Tongue (tissue), 3 donors: ENCODE measurements at places on chromosomes 3 and 15. TPM values are rescaled to one million over a fixed set of nuclear protein-coding genes. Genes with fewer than 3 reads are reported as not detected.

ERC2 gene
- total RNA-seq: 3.4 TPM

PPIP5K1 gene
- 15.5 TPM for total RNA-seq

ZNF774 gene
- 4.9 TPM for total RNA-seq

SAMD7 gene
- not detected for total RNA-seq

MINAR1 gene
- total RNA-seq: 0.82 TPM

ARL14 gene
- not detected for total RNA-seq

HES1 gene
- total RNA-seq: 61.9 TPM

PTH1R gene
- 6.5 TPM for total RNA-seq

BOC gene
- total RNA-seq: 95.9 TPM

MFGE8 gene
- total RNA-seq: 53.5 TPM

LSAMP gene
- 7.7 TPM for total RNA-seq

SMAD6 gene
- 9.0 TPM for total RNA-seq

TGM5 gene
- 6.8 TPM for total RNA-seq

ERICH6 gene
- not detected for total RNA-seq

INSYN1 gene
- 14.8 TPM for total RNA-seq

CHRM5 gene
- total RNA-seq: not detected

VIPR1 gene
- total RNA-seq: 18.7 TPM

KCNMB2 gene
- 6.2 TPM for total RNA-seq

SEMA3F gene
- total RNA-seq: 43.3 TPM

GPR160 gene
- 1.3 TPM for total RNA-seq

UROC1 gene
- total RNA-seq: not detected

HIGD2B gene
- not detected for total RNA-seq

TLR9 gene
- total RNA-seq: not detected

SH2D7 gene
- total RNA-seq: not detected

FETUB gene
- total RNA-seq: not detected

ST3GAL6 gene
- total RNA-seq: 11.6 TPM

CIP2A gene
- total RNA-seq: 17.5 TPM

SLC28A2 gene
- total RNA-seq: 0.10 TPM

PLA2G4E gene
- 1.9 TPM for total RNA-seq

LNP1 gene
- 6.3 TPM for total RNA-seq

CRABP1 gene
- 21.6 TPM for total RNA-seq

GOLGA6L4 gene
- 2.6 TPM for total RNA-seq

NPHP3 gene
- total RNA-seq: 36.7 TPM

KPNA4 gene
- total RNA-seq: 35.1 TPM

FAM3D gene
- 14.9 TPM for total RNA-seq

HRG gene
- not detected for total RNA-seq

MST1R gene
- total RNA-seq: 5.7 TPM

KNL1 gene
- total RNA-seq: 13.0 TPM

ADPRH gene
- 11.2 TPM for total RNA-seq

OR5K4 gene
- total RNA-seq: not detected

GOLGA6A gene
- total RNA-seq: not detected

ASB14 gene
- total RNA-seq: 3.4 TPM

ESYT3 gene
- 5.8 TPM for total RNA-seq

CPN2 gene
- total RNA-seq: not detected

ACAN gene
- 12.6 TPM for total RNA-seq

CCDC54 gene
- not detected for total RNA-seq

RASGRP1 gene
- 2.1 TPM for total RNA-seq
